CD8-positive, alpha-beta T cell (primary cell): ENCODE measurements at places on chromosomes 5 and 9.

DNA sequence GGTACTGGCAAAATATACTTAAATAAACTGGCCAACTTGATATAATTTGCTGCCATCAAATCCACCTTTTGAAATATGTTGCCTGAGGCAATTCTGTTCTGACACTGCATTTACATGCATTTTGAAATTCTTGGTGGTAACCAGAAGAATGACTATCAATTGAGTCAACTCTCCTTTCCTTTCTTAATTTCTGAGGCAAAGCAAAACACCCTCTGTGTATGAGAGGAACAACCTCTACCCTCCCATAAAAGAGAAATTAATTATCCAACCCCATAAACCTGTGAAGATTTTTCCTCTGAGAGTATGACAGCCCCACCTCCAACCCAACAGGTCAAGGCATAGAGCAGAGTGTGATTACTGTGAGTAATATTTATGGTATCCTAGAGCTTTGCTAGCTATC, 286.8 kb downstream of the NR2F1-AS1 start:
- no peak for DNase-seq

DNA sequence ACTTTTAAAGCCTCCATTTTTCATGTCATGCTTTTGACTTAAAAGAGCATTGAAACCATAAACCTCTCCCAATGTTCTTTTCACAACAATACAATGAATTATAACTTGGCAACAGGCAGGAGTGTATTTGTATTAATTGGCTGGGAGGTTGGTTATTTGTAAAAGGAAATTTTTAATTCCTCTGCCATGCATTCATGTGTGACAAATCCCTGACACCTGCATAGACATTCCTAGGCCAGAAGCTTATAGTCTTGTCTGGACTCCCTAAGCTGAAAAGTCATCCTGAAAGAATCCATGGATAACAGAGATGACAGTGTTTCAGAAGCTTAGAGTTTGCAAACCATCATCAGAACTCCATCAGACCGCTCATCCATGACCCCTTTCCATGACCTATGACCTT, 76.3 kb upstream of the PTGER4 start:
- no peak for DNase-seq

GRCh38 chr5:117547192-117547591, 972.6 kb upstream of the SEMA6A start:
- no peak for DNase-seq

DNA sequence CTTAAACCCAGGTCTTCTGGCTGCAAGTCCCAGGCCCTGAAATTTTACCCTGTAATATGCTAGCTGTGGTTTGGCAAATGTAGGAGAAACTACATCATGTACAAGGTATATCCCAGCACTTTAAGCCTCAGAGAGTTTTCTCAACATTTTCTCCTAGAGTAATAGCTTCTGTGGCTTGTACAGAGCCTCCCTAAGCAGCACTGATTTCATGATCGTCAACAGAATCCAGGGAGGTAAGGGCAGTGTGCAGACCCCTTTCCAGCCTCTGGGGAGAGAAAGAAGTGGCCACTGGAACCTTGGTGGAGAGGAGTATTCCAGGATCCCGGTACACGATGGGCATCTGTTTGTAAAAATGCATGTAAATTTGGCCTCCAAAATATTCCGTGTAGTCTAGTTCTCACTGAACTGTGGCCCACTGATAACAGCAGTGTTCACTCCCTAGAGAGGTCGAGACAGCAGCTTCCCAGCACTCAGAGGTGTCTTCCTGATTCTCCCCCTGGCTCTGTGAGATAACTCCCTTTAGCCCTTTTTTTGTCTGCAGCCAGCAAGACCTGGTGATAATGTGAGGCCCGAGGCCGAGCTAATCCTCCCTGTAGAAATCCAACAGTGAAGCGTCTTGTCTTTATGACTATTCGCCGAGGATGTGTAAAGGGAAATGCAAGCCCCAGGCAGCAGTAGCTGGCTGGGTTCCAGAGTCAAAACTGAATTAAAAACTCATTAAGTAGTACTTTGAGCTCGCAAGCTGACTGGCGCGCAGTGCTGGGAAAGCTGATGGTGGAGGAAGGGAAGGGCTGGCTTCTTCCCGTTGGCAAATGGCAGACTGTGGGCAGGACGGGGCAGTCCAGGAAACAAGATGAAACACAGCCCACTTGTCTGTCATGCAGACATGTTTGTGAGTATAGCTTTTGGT, 59.0 kb downstream of the MAP1B start:
- DNase-seq: no peak

GRCh38 chr9:126836216-126836615, 24.2 kb upstream of the ZBTB34 start:
- DNase-seq: no peak
